K562 (cell line): ENCODE measurements at places on chromosomes 3 and 15. TPM values are rescaled to one million over a fixed set of nuclear protein-coding genes. Genes with fewer than 3 reads are reported as not detected.

The GOLGA8H gene
- total RNA-seq, result not detected in 2 replicates

The STRC gene
- total RNA-seq, result not detected in 2 replicates

The ALDH1A2 gene
- 393 and 398 TPM in 2 replicates for total RNA-seq

The DISP2 gene
- total RNA-seq, result 0.74 and 0.89 TPM in 2 replicates

The APEH gene
- 174 and 177 TPM in 2 replicates for total RNA-seq

The FAM162A gene
- 64.9 and 77.7 TPM in 2 replicates for total RNA-seq

The FGF7 gene
- not detected in 2 replicates for total RNA-seq

The NTRK3 gene
- total RNA-seq, result not detected in 2 replicates

- H3K4me3 ChIP-seq, result no peak overlapping the region
- DNase-seq, result peak; percentile 37
- H3K36me3 ChIP-seq, result no peaks in the 10 kb centered on the region
- H3K27ac ChIP-seq, result no peak overlapping the region
- no peaks in the 10 kb centered on the region for H3K4me1 ChIP-seq
- H3K27me3 ChIP-seq, result no peaks in the 10 kb centered on the region
Measured at GRCh38 chr3:43296565-43296964, 10.2 kb downstream of the SNRK start.

DNA sequence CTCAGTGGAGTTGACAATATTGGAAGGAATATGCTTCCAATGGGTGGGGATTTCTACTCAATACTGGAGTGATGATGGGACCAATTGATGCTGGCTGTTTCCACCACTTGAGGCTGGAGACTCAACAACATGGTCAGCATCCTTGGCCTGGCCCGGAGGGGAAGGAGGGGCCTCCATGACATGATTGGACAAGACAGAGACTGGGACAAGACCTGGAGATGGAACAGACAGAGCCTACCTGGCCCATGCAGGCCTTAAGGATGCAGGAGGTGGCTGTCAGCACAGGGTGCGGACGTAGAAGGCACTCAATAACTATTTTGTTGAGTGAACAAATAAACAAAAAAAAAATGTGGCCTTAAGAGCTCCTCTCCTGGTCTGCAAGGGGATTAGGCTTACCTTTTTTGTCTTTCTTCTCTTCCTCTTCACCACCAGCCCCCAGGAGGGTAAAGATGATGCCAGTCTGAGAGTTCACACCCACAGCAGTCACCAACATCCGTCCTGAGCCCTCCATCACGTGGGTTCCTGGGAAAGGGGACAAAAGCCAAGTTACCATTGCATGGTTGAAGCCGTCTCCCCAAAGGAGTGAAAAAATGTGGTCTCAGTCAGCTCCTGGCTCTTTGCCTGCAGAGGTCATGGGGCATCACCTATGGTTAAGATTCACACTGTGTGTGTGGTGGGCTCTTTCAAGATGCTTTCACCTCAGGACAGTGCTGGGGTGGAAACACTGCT is 67.1 kb upstream of the SEC13 start:
- H3K4me1 ChIP-seq, result no peaks in the 10 kb centered on the region; the same call in 1 of the 2 replicates
- peaks cover 49% of the 10 kb centered on the region for H3K27me3 ChIP-seq
- DNase-seq, result no peak
- no peaks in the 10 kb centered on the region for H3K36me3 ChIP-seq
- no peak overlapping the region for H3K4me3 ChIP-seq
- no peak overlapping the region for H3K27ac ChIP-seq

DNA sequence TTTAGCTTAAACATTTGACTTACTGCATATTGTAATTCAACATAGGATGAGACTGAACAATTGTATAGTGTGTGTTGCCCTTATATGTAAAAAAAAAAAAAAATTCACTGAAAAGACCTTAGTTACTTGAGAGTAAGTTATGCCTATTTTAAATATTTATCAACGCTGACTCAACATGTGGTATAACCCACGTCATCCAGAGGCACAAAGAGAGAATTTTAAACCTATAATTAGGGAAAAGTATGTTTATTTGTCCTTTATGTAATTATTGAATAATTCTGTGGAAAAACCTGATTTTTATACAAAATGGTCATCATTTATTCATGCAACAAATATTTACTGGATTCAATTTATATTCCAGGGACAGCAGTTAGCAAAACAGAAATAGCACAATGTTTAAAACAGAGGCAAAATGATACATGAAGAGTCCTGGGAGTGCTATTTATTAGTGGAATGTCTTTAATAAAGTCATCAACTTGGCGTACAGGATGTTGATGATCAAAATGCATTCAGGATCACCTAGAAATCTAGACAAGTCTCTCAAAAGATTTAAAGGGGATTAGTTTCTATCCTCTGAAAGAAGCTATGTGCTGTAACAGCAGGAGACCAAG is 223.7 kb downstream of the PCCB start:
- no peak for DNase-seq
- H3K4me1 ChIP-seq, result no peaks in the 10 kb centered on the region
- H3K27me3 ChIP-seq, result no peaks in the 10 kb centered on the region
- H3K36me3 ChIP-seq, result no peaks in the 10 kb centered on the region; the same call in 1 of the 3 replicates

- no peaks in the 10 kb centered on the region; the same call in 1 of the 2 replicates for H3K4me1 ChIP-seq
- no peak for DNase-seq
- H3K27me3 ChIP-seq, result no peaks in the 10 kb centered on the region
- H3K27ac ChIP-seq, result no peak overlapping the region
- 0 out of 3 replicates have a peak, but pooled peaks cover 3% of the 10 kb centered on the region for H3K36me3 ChIP-seq
Measured at GRCh38 chr15:40534371-40534770, 30.5 kb downstream of the CCDC32 start.

DNA sequence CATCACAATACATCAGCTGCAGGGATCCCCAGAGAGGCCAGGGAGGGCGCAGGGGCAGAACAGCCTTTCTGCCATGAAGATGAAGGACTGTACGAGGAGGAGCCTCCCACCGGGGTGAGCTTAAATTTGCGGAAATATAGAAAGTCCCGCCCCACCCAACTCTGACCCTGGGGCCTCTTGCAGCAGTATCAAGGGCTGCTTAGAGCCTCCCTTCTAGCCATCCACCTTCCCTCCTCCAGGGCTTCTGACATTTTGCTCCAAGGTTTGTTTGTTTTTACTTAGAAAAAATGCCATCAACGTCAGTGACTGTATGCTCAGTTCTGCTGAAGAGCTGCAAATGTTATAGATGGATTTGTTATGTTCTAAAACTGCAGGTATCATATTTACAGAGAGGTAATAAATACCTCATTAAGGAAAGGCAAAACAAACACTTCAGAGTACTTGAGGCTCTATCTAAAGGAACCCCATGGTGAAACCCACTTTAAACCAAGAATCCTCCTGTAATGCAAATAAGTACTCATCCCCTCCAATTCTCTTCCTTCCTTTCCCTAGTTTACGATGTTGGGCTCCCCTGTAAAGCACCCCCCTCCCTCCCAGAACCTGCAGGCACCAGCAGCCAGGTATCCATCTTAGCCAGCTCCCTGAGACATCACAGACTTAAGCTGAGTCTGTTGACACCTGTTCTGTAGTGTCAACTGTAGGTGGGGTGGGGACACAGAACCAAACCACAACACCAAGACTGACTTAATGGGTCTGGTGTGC is 30.5 kb downstream of the RFTN1 start:
- H3K27ac ChIP-seq, result no peak overlapping the region
- H3K4me3 ChIP-seq, result no peak overlapping the region
- H3K27me3 ChIP-seq, result peaks cover 11% of the 10 kb centered on the region; the same call in 2 of the 3 replicates

DNA sequence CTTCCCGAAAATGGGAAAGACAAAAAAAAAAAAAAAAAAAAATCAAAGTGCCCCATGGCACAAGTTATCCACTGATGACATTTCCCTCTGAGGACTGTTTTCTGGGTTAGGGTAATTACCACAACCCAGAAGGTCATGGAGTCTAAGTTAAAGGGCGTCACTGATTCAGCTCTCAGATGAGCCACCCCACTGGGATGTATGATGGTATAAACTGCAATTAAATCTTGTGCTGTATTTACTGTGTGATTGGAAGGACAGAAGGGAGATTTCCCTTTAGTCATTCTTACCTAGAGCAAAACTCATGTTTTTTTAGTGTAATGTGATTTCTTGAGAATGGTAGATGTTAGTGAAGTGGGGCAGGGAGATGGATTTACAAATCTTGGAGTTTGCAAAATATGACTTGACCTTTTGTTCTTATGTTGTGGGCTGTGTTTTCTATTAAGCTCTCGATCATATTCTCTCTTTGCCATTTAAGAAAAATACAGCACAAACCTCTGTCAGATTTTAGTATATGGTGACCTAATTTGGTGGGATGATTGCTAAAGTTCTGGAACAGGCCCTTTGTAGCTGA is 244.2 kb downstream of the PTPRG start:
- no peaks in the 10 kb centered on the region for H3K4me1 ChIP-seq
- no peak overlapping the region for H3K4me3 ChIP-seq
- DNase-seq, result no peak
- H3K27ac ChIP-seq, result no peak overlapping the region

DNA sequence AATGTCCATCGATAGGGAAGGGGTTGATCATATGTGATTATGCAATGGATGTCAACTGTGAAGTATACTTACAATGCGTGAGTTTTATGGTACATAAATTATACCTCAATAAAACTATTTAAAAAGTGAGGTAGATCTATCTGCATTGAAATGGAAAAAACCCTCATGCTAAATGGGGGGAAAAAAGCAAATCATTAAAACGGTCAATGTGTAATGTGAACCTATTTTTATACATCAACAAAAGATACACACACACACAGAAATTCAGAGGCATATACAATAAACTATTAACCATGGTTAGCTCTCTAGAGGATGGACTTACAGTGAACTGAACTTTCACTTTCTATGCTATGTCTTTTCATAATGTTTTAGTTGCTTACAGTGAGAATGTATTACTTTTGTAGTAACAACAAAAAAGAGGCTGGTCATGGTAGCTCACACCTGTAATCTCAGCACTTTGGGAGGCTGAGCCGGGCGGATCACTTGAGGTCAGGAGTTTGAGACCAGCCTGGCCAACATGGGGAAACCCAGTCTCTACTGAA is 23.1 kb downstream of the STIMATE start:
- no peak overlapping the region for H3K4me3 ChIP-seq
- no peaks in the 10 kb centered on the region for H3K36me3 ChIP-seq
- H3K27me3 ChIP-seq, result no peaks in the 10 kb centered on the region
- H3K27ac ChIP-seq, result no peak overlapping the region
- DNase-seq, result no peak

DNA sequence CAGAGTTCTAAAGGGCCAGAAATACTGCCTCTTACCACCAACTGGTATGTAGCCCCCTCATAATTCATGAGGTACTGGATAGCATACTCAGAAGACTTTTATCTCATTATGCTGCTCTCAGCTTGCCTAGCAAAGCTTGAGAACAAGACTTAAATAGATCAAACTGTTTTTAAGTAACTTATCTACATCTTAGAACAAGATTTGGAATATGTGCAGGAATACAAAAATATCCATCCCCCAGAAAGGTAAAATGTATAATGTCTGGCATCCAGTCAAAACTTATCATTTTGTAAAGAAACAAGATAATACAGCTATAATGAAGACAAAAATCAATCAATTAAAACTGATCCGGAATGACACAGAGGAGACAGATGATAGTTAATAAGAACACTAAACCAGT is 400.4 kb upstream of the TGFBR2 start:
- DNase-seq, result no peak
- H3K36me3 ChIP-seq, result no peaks in the 10 kb centered on the region

- no peaks in the 10 kb centered on the region for H3K27me3 ChIP-seq
- no peaks in the 10 kb centered on the region for H3K4me1 ChIP-seq
Measured at GRCh38 chr3:22895671-22896070, 307.5 kb upstream of the UBE2E2 start.

GRCh38 chr15:97009031-97009431 is 678.5 kb downstream of the NR2F2 start:
- H3K27ac ChIP-seq, result no peak overlapping the region
- H3K4me1 ChIP-seq, result no peaks in the 10 kb centered on the region
- no peaks in the 10 kb centered on the region for H3K36me3 ChIP-seq
- no peak for DNase-seq
- H3K4me3 ChIP-seq, result no peak overlapping the region
- no peaks in the 10 kb centered on the region for H3K27me3 ChIP-seq

DNA sequence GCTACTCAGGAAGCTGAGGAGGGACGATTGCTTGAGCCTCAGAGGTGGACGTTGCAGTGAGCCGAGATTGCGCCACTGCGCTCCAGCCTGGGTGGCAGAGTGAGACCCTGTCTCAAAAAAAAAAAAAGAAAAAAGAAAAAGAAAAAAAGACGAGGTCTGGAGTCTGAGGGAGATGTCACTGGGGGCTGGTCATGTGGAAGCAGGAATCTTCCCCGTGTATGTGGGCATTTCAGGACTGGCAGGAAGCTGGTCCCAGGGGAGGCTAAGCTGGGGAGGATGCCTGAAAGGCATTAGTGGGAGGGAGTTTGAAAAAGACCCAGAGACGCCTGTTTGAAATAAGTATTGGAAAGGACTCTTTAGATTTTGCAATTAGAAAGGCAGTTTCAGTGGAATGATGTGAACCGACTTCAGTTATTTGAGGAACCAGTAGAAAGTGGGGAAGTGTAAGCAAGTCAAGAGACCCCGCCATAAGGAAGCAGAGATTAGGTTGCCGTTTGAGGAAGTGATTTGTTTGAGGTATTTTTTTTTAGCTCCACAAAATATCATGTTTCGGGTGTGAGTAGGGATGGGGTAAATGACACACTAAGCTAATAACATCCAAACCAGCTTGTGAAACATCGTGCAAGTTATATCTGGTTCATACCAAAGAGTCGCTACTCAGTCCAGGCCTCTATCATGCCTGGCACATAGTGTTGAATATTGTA is 55.5 kb downstream of the ST6GAL1 start:
- DNase-seq, result no peak
- H3K27me3 ChIP-seq, result no peaks in the 10 kb centered on the region
- H3K4me3 ChIP-seq, result no peak overlapping the region
- H3K36me3 ChIP-seq, result peaks cover 65% of the 10 kb centered on the region; the same call in 2 of the 3 replicates
- peak overlapping the region; percentile 12; the same call in 1 of the 3 replicates for H3K27ac ChIP-seq

- H3K4me3 ChIP-seq, result no peak overlapping the region
- no peak for DNase-seq
- H3K4me1 ChIP-seq, result no peaks in the 10 kb centered on the region
- no peak overlapping the region for H3K27ac ChIP-seq
- no peaks in the 10 kb centered on the region for H3K36me3 ChIP-seq
Measured at GRCh38 chr3:169678122-169678521, 14.6 kb upstream of the MECOM start.

- DNase-seq, result no peak
- H3K27me3 ChIP-seq, result no peaks in the 10 kb centered on the region; the same call in 2 of the 3 replicates
- H3K27ac ChIP-seq, result no peak overlapping the region
- H3K4me1 ChIP-seq, result no peaks in the 10 kb centered on the region
- H3K4me3 ChIP-seq, result no peak overlapping the region
- H3K36me3 ChIP-seq, result peaks cover 23% of the 10 kb centered on the region; the same call in 1 of the 3 replicates
Measured at GRCh38 chr3:68974711-68975110, 38.8 kb downstream of the EOGT start.

DNA sequence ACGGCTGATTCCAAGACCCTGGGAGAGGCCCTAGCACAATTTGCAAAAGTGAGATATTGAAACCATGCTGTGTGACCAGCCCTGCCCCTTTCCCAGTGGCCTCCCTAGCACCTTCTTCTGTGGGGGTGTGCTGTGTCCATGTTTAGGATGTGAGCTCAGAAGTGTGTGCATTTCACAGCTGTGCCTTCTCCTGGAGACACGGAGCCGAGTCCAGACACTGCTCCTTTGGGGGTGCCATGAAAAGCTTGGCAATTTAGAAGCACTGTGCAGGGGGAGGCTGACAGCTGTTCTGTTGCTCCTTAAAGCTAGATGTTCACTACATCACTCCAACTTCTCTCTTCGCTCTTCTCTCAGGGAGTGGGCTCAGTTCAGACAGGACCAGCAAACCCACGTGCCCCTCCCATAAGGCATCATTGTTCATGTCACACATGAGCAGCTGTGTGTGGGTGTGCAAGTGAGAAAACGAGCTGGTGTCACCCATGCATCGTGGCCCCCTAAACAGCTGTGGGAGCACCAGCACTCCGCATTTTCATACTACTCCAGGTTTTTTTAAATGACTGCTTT is 492.6 kb downstream of the GABRG3 start:
- H3K4me1 ChIP-seq, result peaks cover 10% of the 10 kb centered on the region
- DNase-seq, result no peak
- no peaks in the 10 kb centered on the region for H3K27me3 ChIP-seq
- H3K4me3 ChIP-seq, result no peak overlapping the region
- no peak overlapping the region for H3K27ac ChIP-seq
